Stimulated activated CD4-positive, alpha-beta T cell treated with anti-CD3 and anti-CD28 coated beads, Interleukin-2, amount 100 ng/mL, for 48 hours (primary cell): ENCODE measurements at places on chromosomes 1 and 21.

- no peak for DNase-seq
Measured at GRCh38 chr1:183945428-183946319, 91.9 kb downstream of the COLGALT2 start.

GRCh38 chr1:18183533-18183932 is 75.9 kb downstream of the IGSF21 start:
- no peak for DNase-seq

GRCh38 chr21:43691086-43691795 is 27.7 kb upstream of the PDXK start:
- no peak for DNase-seq

GRCh38 chr1:223242382-223242955 is 99.4 kb upstream of the TLR5 start:
- no peak for DNase-seq

GRCh38 chr1:116674751-116675150 is 7.2 kb upstream of the IGSF3 start:
- no peak for DNase-seq

GRCh38 chr1:11525151-11525505 is 46.2 kb downstream of the DISP3 start:
- no peak for DNase-seq

- DNase-seq = no peak
Measured at GRCh38 chr1:202684716-202685115, 25.5 kb downstream of the SYT2 start.

DNA sequence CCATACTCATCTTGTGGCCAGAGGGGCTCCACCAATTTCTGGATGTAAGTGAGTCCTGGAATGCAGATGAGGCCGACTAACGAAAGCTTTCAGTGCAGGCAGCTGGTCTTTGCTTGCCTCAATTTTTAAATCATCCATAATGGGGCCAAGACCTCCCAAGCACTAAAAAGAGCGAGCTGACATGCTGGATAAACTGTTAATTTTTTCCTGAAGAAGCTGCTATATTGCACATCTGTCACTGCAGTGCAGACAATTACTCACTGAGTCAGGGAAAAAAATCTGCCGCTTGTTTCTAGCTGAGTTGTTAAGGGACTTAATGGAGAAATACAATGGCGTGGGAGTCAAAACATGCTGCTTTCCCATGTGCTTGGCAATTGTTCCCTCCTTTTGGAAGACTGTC is 205.5 kb downstream of the GPATCH2 start:
- no peak for DNase-seq

- no peak for DNase-seq
Measured at GRCh38 chr1:201597551-201598230, 58.8 kb downstream of the NAV1 start.

DNA sequence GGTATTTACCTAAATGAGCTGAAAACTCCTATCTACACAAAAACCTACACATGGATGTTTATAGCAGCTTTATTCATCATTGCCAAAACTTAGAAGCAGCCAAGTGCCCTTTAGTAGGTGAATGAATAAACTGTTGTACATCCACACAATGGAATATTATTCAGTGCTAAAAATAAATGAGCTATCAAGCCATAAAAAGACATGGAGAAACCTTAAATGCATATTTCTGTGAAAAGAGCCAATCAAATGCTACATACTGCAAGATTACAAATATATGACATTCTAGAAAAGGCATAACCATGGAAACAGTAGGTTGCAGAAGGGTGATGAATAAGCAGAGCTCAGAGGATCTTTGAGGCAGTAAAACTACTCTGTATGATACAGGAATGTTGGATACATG is 23.3 kb downstream of the ABCB10 start:
- no peak for DNase-seq

DNA sequence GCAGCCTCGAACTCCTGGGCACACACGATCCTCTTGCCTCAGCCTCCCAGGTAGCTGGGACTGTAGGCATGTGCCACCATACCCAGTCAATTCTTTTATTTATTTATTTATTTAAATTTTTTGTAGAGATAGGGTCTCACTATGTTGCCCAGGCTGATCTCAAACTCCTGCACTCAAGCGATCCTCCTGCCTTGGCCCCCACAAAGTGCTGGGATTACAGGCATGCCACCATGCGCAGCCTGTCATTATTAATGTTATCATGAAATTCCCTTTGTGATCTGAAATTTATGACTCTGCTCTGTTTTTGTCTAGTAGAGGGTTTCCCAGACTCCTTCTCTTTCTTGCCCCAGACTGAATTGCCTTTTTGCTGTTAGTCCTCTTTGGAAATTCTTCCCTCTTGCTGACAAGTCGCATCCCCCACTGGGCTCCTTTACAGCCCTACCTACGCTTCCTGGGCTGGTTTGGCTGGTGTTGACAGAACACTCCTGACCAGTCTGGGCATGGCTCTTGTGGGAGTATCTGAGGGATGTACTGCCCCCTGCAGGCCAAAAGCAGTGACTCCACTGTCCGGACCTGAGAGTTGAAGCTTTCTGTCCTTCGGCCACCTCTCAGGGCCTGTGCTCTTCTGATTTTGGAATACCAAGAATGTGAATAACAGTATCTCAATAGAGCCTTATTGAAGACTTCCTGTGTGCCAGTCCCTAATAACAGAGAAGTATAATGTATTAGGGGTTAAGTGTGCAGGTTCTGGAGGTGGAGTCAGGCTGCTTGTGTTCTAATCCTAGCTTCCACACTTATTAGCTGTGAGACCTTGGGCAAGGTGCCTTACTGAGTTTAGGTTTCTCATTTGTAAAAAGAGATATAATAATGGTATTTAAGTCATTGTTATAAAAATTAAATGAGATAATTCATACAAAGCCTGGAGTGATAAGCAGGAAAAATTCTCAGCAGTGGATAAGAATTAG is 28.2 kb downstream of the TCEANC2 start:
- DNase-seq = peak; percentile 57

DNA sequence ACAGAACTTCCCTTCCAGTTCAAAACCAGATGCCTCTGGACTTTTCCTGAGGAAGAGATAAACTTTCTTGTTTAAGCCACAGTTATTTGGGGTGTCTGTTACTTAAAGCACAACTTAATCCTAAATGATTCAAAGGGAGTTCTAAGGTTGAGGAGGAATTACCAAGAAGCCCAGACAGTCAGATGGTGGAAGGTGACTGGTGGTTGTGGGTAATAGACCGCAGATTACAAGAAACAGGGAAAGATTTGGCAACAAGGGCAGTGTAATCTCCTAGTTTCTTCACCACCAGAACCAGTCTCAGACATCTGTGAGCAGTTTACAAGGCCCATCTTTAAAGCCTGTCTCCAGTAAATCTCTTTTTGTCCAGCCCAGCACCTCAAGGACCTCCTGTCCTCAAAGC is 130.1 kb upstream of the CTTNBP2NL start:
- no peak for DNase-seq

DNA sequence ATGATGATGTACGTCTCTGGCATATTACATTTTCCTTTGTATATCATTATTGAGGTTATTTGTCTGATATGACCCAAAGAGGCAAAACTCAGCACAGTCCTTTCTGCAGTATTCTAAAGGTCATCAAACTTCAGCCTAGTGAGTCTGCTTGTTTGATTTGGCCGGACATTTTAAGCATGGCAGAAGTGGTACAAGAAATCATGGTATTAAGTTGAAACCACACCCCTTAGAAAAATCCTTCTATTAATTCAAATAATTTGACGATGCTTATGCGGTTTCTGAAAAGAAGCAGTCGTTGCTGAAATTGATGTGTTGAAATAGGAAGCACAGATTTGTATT is 5.1 kb downstream of the ETS2 start:
- no peak for DNase-seq

- DNase-seq = no peak
Measured at GRCh38 chr1:58266242-58266641, 280.3 kb downstream of the OMA1 start.

GRCh38 chr21:27423038-27423437 is 456.1 kb upstream of the ADAMTS5 start:
- no peak for DNase-seq

GRCh38 chr1:236753516-236753915 is 41.6 kb upstream of the MTR start:
- no peak for DNase-seq

GRCh38 chr21:15195768-15196167 is 131.0 kb upstream of the NRIP1 start:
- no peak for DNase-seq

GRCh38 chr21:45838634-45839033 is 142.9 kb upstream of the COL6A1 start:
- no peak for DNase-seq

DNA sequence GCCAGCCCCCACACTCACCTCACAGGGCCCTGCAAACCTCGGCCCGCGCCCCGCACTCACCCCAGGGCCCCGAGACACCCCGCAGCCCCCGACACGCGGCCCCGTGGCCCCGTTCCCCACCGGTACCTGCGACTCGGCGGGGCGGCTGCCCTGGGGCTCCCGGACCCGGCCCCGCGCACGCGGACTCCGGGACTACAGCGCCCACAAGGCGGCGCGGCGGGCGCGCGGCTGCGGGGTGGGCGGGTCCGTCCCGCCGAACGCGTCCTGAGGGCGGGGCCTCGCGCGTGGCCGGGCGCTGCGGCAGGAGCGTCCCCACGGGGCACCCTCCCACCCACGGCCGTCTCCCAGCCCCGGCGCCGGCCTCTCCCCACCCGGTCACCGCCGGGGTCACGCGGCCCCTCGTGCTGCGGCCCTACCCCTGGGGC is at the start of gene SLC19A1:
Gene SLC19A1, minus strand, starts transcription at position 199 of the 425 bp plus-strand sequence. CDS start 4,481 bp downstream, outside the sequence.
- DNase-seq = peak; percentile 75

GRCh38 chr1:169466259-169467230 is 19.2 kb downstream of the SLC19A2 start:
- peak; percentile 14 for DNase-seq

- no peak for DNase-seq
Measured at GRCh38 chr1:47555841-47556560, 118.2 kb downstream of the FOXD2 start.

- DNase-seq = no peak
Measured at GRCh38 chr1:234454926-234455325, 24.1 kb downstream of the TARBP1 start.

- no peak for DNase-seq
Measured at GRCh38 chr1:61244114-61244513, 161.8 kb downstream of the NFIA start.

DNA sequence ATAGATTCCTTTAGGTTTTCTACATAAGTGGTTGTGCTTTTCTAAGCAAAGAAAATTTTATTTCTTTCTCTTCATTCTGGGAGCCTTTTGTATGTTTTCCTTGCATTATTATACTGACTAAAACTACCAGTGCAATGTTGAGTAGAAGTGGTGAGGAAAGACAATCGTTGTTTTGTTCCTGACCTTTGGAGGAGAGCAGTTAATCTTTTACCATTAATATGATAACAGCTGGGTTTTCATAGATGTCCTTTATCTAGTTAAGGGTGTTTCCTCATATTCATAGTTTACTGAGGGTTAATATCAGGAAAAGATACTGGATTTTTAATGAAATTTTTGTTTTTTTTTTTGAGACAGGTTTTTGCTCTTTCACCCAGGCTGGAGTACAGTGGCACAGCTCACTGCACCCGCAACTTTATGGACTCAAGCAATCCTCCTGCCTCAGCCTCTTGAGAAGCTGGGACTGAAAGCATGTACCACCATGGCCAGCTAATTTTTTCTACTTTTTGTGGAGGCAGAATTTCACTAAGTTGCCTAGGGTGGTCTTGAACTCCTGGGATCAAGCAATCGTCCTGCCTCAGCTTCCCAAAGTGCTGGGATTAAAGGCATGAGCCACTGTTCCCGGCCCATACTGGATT is 9.0 kb upstream of the KCTD3 start:
- no peak for DNase-seq

- no peak for DNase-seq
Measured at GRCh38 chr1:117275055-117275454, 64.3 kb upstream of the VTCN1 start.

DNA sequence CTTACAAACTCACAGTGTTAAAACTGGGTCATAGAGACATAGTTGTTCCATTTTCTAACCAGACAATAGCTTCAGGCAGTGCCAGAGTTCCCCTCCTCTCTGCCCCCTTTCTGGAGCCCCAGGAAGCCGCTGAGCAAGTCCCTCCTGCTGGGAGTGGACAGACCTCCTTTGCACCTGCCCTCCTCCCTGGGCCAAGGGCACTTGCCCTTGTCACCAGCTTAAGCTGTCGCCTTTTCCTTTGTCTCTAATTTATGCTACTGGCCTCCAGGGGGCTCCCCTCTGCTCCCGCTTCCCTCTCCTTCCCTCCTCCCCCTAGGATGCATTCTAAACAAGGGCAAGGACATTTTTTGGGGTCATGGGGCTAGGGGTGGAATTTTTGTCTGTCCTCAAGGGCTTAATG is 182.4 kb downstream of the MIS18A start:
- DNase-seq = no peak

- DNase-seq = no peak
Measured at GRCh38 chr1:54301497-54301896, 101.5 kb downstream of the MRPL37 start.

GRCh38 chr1:233759665-233760064 is 144.8 kb upstream of the SLC35F3 start:
- no peak for DNase-seq

DNA sequence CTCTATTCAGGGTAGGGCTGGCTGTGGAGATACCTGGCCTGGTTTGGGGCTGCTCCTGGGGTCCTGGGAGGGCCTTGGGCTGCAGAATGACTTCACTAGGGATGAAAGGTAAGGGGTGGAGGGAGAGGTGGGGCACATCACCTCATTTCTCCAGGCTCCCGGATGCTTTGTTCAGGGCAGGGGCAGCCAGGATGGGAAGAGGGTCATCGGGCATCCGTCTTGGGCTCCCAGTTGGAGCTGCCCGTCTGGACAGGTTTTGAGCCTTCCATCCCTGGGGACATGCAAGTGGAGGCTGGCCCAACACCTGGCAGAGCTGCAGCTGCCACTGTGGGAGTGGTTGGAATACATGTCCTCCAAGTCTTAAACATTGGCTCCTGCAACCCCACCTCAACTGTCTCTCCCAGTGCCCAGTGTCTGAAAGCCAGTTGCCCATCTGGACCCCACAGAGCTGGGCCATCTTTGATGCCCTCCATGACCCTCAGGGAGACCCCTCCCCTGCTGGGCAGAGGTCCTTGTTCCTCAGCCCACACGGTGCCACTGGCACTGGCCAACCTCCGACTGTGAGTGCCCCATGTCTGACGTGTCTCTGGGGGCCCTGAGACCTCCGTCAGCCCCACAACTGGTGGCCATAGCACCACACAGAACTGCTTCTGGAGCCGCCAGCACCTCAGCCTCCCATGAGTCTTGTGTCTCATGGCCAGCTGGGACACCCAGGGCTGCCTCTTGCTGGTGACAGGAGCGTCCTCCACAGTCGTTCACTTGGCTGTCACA is 52.8 kb downstream of the TRIM11 start:
- DNase-seq = no peak

GRCh38 chr1:175687622-175688415 is 55.6 kb downstream of the TNR start:
- DNase-seq = no peak

- peak; percentile 64 for DNase-seq
Measured at GRCh38 chr1:244272471-244273261, 179.0 kb downstream of the ADSS2 start.

- DNase-seq = no peak
Measured at GRCh38 chr1:156766298-156767100, 836 bp upstream of the PRCC start.

- DNase-seq = no peak
Measured at GRCh38 chr1:3889936-3890335, 10.1 kb downstream of the C1orf174 start.
